ENCODE measurements at places on chromosomes 16 and 17.

GRCh38 chr17:70882504-70882903 is 713.2 kb downstream of the KCNJ2 start:
- DNase-seq, result no peak

GRCh38 chr16:27969574-27969973 is 93.9 kb downstream of the GSG1L start:
- peak; percentile 26 for DNase-seq

DNA sequence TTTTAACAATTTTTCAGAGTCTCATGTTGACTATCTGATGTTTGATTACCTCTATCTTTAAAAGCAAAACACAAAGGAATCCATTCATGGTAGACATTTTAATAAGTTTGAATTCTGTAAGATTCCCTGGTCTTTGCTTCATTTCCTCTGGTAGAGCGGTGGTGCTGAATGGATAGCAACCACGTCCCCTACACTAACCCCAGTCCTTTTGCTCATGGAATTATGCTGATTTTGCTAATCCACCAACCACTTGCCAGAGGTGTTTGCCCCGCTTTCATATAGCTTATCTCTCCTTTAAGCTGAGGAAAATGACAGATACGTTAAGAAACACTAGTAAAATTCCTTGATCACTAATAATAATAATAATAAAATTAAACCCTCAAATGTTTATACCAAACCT is 9.5 kb downstream of the KCNJ16 start:
- DNase-seq, result no peak

DNA sequence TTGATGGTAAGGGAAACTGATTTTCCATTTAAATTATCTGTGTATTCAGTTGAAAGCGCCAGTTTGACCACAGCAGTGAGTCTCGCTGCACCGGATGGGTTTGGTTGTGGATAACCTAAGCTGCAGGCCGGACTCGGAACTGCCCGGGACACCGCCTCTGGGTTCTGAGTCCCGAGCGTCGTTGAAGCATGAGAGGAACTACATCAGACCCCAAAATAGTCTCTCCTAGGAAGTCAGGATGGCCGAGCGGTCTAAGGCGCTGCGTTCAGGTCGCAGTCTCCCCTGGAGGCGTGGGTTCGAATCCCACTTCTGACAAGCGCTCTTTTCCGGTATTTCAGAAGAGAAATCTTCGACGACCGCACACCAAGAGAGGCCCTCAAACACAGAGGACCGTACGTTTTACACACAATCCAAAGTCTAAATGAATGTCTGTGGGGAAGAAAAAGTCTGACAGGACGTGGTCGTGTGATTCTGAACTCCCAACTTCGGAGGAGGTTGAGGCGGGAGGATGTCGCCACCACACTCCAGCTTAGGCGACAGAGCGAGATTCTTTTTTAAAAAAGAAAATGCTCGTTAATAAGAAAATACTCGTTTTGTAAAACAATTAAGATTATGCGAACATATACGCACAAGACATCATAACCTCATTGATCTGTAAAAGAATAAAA is 15.4 kb upstream of the PLLP start:
- peak; percentile 93 for DNase-seq

DNA sequence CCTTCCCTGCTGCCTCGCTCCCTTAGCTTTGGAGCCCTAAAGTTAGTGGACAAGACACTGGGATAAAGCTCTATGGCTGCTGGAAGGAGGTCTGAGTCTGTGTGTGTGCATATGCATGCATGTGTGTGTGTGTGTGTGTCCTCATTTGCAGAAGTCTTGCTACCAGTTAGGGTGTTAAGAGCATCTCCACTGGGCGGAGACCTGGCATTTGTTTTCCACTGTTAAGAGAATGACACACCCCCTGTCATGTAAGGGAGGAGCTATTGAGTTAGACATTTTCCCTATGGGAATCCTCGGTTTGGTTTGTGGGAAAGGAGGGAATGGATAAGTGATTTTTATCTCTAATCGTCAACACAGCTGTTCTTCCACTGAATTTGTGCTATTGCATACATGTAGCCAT is 24.8 kb upstream of the ARHGAP23 start:
- DNase-seq, result no peak

- no peak for DNase-seq
These were observed 2.0 kb downstream of the PRSS33 start for GRCh38 chr16:2785101-2785991.

GRCh38 chr17:81315129-81315884 is 20.2 kb upstream of the SLC38A10 start:
- no peak for DNase-seq

GRCh38 chr16:11326084-11326736 is 19.0 kb upstream of the RMI2 start:
- no peak for DNase-seq

- no peak for DNase-seq
These were observed 1002.3 kb upstream of the CDH8 start for GRCh38 chr16:63038397-63039106.

DNA sequence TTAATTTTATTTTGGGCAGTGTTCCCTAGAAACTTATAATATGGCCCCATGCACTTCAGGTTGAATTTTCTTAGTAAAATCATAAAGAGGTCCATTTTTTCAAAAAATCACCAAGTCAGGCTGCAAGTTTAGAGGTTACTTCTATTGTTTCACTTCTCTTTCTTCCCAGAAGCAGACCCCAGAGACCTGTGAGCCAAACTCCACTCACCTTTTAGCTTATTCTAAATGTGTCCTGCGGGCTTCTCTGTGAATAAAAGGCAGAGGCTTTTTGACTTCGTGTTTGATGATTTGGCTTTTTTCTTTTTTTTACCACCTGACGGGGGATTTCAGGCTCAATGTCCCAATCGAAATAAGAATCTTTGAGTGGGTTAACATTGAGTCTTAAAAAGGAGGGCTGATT is 7.4 kb downstream of the PRKCB start:
- DNase-seq, result no peak

Measured in mammary epithelial cell (primary cell).